T-cell (primary cell): ENCODE measurements at places on chromosomes 1 and 21. TPM values are rescaled to one million over a fixed set of nuclear protein-coding genes. Genes with fewer than 3 reads are reported as not detected.

Gene ATP1A4
- total RNA-seq, result not detected

- no peak overlapping the region for H3K27ac ChIP-seq
- H3K36me3 ChIP-seq, result no peaks in the 10 kb centered on the region
- H3K4me3 ChIP-seq, result no peak overlapping the region
- H3K4me1 ChIP-seq, result no peaks in the 10 kb centered on the region
- no peaks in the 10 kb centered on the region for H3K27me3 ChIP-seq
These were observed 275.6 kb upstream of the ADGRL2 start for GRCh38 chr1:81525085-81525484.

Gene ASCL5
- not detected for total RNA-seq

Gene IGSF21
- total RNA-seq, result not detected

Gene TIE1
- total RNA-seq, result 1.9 TPM

DNA sequence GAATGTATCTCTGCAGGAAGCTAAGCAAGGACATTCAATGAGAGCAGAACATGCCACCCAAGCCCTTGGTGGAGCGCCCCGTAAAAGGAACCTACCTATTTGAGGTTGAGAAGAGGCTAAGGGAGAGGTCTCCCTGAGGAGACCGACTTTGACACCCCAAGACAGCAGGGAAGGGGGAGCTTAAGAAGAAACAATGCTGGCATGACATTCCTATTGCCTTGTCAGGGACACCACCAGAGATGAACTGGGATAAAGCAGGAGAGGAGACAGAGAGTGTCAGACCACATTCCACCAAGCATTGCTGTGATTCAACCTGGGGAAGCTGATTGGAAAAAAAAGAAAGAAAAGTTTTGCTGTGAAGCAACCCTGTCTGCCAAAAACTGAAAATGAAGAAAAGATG is 13.3 kb upstream of the S100A2 start:
- no peak overlapping the region for H3K27ac ChIP-seq
- peaks cover 28% of the 10 kb centered on the region for H3K27me3 ChIP-seq
- no peak for DNase-seq
- H3K4me3 ChIP-seq, result no peak overlapping the region
- H3K36me3 ChIP-seq, result no peaks in the 10 kb centered on the region

Gene ROR1
- 0.44 TPM for total RNA-seq

DNA sequence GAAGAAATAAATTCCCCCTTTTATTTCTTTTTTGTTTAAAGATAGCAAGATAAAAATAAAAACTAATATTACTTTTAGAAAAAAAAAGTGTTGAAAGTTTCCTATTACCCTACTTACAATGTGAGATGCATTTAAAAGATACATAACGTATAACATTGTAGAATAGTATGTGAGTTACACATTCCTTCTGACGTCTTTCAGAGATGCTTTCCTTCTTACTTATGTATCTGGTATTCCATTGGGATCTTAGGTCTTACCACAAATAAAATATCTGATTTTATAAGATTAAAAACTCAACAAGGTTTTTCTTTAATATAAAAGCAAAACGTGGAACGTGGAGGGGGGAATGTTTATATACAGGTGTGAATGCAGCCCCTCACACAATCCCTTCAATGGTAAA is 147.2 kb upstream of the ETS2 start:
- H3K36me3 ChIP-seq, result no peaks in the 10 kb centered on the region
- no peak for DNase-seq
- no peak overlapping the region for H3K27ac ChIP-seq

Gene ESRRG
- total RNA-seq, result 0.13 TPM
